ENCODE measurements at places on chromosomes 2 and 18.

DNA sequence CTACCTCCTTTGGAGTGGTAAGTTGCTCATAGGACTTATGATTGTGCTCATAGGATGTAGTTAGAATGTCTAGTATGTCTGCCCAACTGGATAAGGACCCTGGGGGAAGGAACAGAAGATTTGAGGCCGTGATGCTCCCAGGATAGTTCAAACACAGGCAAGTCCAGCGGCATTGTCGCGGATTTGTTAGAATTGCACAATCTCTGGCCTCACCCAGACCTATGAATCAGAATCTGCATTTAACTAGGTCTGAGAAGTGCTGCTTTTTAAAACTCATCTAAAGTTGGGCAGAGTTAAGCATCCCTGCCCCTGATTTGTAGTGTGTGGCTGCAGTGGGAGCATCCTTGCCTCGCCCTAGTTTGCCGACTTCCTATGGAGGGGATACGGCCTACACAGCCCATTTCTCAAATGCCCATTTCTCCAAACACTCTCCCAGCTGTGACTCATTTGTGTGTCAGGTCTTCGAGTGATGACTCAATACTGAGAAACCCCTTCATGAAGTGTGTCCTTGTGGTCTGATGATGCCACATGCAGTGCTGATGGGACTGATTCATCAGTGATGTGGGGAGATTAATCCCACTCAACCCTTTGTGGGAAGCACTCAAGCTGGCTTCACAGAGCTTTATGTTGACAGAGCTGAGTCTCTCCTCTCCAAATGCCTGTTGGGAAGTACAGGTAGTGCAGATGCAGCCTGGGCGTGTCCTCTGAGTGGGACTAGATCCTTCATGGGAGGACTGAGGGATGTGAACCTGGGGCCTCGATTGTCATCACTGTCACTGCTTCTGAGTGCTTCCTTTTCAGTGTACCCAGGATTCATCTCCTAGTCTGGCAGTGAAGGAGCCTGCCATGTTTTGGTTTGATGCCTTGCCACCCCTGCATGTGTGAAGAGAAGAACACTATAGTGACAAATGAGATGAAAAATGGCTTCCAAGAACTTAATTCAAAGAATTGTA is 18.7 kb downstream of the SMIM21 start:
- peak; percentile 86 for DNase-seq

DNA sequence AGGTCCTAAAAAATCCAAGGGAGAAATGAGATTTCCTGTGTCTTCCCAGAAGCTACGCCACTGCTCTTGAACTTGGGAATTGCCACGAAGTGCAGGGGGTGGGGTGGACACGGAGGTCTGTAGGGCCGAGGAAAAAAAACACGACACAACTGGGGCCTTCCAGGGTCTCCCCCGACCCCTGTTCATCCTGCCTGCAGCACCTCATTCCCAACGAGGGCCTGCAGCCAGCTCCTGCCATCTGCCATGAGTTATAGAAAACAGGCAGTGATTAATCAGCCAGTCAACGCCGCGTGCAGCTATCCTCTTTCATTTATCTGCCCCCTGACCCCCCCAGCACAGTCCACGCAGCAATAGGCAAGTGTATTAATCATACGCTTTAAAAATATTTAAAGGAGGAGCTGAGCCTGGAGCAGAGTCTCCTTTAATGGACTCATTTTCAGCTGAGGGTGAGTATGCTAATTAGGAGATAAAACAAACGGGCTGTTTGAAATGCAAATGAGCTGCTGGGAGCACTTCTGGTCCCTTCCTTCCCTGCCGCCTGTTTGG is 209.9 kb downstream of the TFCP2L1 start:
- DNase-seq, result peak; percentile 81

- DNase-seq, result no peak
Observed at GRCh38 chr2:161111531-161111930, 48.7 kb upstream of the TANK start.

DNA sequence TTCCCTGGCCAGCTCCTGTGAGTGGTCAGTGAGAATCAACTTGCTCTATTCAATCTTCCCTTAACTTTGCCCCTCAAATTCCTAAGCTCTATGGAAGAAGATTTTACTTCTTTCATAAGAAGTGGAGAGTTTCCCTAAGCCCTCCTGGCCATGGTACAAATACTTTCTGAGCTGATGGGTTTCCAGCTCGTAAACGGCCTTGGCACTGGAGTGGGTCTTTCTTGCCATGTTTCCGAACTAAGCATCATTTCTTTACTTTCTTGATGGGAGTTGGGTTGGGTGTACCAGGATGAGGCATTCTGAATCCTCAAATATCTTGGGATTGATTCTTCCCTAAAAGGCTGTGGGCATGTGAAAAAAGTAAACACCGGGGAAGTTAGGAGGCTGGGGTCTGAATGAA is 72.5 kb downstream of the ACKR3 start:
- DNase-seq, result no peak

GRCh38 chr18:26134107-26134506 is 438 bp downstream of the PSMA8 start:
- no peak for DNase-seq

DNA sequence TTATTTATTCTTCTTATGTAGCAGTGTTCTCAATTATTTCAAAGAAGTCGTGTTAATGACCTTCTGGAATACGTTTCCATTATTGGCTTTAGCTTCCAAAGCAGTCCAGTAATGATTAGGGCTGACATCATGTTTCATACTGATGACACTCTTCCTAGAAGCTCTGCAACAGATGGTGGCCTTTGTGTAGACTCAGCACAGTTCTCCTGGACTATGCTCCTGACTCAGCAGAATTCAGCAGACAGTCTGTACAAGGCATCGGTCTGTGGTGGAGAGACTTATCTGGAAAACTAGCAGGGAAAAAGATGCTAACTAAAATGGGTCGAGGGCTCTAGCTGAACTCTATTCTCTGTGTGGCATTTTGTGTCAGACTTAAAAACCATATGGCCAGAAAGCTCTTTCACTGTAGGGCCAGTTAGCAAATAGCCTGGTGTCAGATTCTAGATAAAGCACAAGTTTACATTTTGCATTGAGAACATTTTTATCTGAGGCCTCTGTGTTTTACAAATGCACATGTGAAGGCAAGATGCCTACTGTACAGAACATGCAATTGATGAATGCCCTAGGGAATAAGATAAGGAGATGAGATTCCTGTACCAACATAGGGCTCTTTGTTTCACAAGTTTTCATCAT is 35.1 kb downstream of the GULP1 start:
- DNase-seq, result peak; percentile 48

GRCh38 chr2:106057206-106057605 is 136.9 kb downstream of the UXS1 start:
- DNase-seq, result peak; percentile 10

GRCh38 chr2:174282441-174282840 is 34.1 kb upstream of the OLA1 start:
- DNase-seq, result no peak

DNA sequence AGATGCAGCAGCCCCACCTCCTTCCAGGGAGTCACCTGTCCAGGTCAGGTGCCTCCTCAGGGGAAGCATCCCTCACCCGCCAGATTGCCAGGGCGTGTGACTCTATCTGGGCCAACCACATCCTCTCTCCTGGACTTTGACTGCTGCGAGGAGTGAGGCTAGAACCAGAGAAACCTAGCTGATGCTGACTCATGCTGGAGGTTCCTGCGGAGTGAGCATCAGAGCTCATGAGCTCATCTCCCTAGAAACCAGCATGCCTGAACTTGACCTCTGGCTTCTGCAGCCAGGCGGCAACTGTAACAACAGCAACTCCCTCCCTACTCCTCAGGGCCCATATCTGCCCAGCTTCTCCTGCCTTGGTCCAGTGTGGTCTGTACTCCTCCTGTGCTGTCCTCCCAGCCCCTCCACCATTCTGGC is 28.3 kb upstream of the NT5DC4 start:
- DNase-seq, result peak; percentile 92

DNA sequence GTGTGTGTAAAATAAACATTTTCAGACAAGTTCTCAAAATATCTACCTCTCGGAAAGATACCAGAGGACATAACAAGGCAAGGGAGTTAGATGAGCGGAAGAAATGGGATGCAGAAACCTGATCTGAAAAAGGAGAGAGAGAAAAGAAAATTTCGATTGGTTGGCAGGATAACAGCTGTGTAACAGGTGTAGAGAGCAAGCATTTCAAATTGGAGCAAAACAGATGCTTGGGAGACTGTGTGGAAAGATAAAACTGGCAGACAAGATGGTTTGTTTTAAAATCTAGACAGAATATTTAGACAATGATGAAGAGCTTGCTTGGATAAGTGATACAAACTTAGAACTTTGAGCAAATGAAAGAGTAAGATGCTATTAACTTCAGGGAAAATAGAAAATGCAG is 20.2 kb downstream of the CHST9 start:
- no peak for DNase-seq

DNA sequence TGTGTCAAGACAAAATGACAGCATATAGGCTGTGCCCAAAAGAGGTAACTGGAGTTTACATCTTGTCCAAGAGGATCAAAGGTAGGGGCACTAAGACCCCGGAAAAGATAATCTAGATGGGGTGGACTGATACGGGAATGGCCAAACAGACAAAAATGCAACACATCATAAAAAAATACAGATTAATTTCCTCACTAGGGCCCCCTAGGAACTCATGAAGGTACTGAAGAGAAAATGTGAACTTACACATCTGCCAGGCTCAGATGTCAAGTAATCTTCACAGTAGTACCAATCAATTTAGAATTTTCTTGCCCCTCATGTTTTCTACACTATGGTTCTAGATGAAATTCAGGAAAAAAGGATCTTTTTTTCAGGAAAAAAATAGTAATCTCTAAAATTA is 115.6 kb upstream of the REG3A start:
- DNase-seq, result no peak

GRCh38 chr2:46489423-46490174 is 10.2 kb downstream of the TMEM247 start:
- no peak for DNase-seq

DNA sequence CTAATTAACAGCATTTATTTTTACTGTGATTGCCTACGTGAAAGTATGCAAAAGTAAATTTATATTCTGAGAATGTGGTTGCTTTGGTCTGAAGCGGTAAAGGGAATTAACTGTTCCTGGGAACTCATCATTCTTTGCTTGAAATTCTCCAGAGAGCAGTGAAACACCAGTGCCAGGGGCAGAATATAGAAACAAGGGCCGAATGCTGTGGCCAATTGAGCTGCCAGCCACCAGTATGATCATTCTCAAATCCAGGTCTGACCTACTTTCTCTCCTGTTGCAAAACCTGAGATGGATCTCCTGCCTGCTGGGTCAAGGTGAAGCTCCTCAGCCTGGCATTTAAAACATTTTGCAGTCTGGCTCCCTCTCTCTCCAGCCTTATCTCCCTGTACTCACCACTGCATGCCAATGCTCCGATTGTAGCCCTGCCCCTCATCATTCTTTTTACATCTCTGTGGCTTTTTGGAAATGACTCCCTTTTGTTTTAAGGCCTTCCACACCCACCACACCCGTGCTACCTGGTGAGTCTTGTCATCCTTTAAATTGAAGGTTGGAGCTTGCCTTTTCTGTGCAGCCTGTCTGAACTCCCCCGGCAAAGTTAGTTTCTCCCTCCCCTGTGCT is 94.5 kb upstream of the TMEM178A start:
- DNase-seq, result no peak

GRCh38 chr2:23012499-23012898 is 372.5 kb upstream of the KLHL29 start:
- no peak for DNase-seq

- DNase-seq, result no peak
Observed at GRCh38 chr2:208077276-208077675, 47.0 kb downstream of the CRYGD start.

DNA sequence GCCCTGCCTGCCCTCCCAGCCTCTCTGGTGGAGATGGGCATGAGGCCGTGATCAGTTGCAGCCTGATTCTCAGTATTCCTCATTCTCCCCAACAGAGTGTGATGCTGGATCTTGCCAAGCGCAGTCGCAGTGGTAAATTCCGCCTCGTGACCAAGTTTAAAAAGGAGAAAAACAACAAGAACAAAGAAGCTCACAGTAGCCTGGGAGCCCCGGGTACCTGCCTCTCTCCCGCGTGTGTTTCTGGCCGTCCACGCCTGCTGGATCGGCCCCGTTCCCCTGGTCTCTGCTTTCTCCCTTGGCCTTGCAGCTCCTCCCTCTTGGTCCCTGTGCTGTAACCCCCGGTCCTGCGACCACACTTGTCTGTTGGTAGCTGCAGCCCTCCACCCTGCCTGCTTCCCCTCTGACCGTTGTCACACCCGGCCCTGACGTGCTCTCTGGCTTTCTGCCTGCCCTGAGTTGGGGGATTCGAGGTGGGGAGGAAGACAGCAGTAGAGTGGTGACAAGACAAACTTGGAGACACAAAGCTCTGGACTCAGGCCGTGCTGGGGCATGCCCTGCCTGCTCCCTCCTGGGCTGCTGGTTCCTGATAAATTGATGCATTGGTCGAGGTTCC is 99.5 kb downstream of the USP40 start:
- DNase-seq, result no peak

GRCh38 chr2:48915884-48916283 is 160.4 kb upstream of the LHCGR start:
- no peak for DNase-seq

DNA sequence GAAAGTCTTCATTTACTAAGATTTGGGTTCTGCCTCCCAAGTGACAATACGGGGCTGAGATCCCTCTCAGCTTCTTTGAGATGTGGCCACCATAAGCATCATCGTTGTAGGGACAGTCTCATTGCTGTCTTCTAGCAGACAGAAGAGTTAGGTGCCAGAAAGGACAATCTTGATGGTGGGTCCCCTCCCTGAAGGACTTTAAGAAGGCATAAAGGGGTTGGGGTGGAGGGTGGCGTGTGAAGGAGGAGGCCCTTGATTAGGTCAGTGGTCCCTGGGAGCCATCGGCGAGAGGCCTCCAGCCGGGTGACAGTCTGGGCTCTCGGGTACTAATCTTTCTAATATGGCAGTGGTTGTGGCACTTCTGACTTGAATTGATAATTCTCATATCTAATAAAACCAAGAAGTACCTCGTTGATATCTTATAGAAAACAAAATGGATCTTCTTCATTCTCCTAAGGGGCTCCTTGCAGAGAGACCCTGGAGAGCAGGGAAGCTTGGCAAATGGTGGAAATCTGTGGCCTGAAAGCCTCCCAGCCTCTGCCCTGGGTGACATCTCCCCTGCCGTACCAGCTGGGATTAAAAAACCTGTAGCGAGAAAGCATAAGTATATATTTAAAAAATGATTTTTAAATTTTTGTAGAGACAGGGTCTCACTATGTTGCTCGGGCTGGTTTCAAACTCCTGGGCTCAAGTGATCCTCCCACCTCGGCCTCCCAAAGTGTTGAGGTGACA is 7.2 kb upstream of the PSMD1 start:
- no peak for DNase-seq

- no peak for DNase-seq
Observed at GRCh38 chr2:147177071-147177857, 667.6 kb upstream of the ACVR2A start.

All from NCI-H510A treated with DMSO at 0.1 percent for 48 hours (cell line).